RPMI7951 (cell line): ENCODE measurements at places on chromosomes 4 and X.

DNA sequence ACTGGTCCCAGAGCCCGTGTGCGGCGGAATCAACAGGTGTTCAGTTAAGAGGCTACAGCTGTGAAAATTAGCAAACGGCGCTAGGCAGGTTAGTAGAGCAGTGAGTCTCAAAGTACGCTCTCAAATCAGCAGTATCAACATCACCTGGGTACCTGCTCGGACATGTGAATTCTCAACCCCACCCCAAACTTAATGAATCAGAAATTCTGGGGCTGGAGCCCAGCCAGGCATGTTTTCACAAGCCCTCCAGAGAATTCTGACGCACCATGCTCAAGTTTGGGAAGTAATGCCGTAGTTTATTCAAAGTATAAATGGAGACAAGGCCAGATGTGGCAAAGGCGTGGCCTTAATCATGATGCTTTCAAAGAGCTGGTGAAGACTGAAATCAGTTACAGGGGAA is 58.2 kb upstream of the PTCHD1 start:
- DNase-seq: no peak

DNA sequence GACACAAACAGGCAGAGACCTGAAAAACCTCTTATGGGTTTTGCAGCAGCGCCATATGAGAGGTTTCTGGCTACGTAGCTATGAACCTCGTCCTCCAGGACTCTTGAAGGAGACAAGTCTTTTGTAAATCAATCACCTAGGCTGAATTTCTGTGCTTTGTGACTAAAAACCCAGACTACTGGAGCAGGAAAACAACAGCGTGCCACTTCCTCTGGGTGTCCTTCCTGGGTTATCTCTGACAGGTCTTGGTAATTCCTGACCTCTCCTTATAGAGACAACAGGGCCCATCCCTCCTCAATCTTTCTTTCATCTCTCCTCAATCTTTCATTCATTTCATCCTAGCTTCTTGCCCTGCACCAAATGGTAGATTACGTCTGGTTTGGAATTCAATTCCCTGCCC is 5.7 kb downstream of the S100P start:
- no peak for DNase-seq

- no peak for DNase-seq
Observed at GRCh38 chr4:15951781-15952180, 11.2 kb downstream of the FGFBP2 start.

DNA sequence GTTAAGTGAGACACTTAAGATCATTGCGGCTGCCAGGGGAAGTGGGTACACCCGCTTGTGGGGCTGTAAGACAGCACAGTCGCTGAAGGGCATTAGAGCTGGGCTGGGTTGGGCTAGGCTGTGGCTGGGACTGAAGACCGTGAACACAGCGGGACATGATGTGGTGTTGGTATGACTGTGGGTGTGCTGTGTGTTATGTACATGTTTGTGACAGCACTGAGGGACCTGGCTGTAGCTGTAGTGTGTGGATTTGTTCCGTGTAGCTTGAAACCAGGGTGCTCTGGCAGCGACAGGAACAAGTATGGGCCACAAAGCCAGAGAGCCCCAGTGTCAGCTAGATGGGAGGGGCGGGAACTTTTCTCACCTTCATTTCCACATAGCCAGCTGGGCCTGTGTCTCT is 82.1 kb downstream of the NHSL2 start:
- no peak for DNase-seq

DNA sequence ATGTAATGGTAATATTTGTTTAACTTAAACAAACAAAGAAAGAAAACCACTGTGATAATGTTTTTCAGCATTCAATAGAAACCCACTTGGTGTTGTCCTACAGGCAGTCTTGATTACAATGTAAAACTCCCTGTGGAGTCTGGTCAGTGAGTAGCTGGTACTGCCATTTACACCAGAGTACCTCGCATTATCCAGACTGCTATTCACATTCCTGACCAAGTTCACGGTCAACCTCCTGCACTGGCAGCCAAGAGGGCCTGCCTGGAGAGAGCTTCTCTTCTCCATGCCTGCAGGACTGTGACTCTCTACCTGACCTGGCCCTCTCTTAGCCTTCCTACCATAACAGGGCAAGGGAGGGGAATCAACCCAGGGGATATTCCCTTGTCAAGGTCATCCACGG is 2.9 kb upstream of the LONRF3 start:
- no peak for DNase-seq
